Nucleus accumbens (tissue), 56 donors: ENCODE measurements at places on chromosomes 6 and 20.

DNA sequence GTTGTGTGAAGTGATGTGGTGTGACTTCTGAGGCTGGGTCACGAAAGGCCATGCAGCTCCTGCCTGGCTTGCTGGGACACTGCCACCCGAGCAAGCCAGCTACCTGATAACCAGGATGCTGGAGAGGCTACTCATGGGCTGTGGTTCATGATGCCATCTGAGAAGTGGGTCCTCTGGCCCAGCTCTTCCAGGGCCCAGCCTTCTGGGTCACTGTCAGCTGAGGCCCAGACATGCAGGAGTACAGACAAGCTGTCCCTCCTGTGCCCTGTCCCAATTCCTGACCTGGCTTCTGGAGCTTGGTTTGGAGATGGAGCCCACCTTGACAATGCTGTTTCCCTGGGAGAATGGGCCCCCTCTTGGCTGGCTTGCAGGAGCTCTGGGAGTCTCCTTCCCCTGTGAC is 87.0 kb downstream of the DHX35 start:
- DNase-seq = no peak

GRCh38 chr20:967796-968742 is 34.0 kb downstream of the RSPO4 start:
- DNase-seq = no peak

GRCh38 chr6:133551847-133552341 is 310.7 kb downstream of the EYA4 start:
- DNase-seq = no peak

- DNase-seq = no peak
Measured at GRCh38 chr6:127402890-127403617, 56.1 kb downstream of the KIAA0408 start.
